SJSA1 (cell line): ENCODE measurements at places on chromosomes 2 and 18.

DNA sequence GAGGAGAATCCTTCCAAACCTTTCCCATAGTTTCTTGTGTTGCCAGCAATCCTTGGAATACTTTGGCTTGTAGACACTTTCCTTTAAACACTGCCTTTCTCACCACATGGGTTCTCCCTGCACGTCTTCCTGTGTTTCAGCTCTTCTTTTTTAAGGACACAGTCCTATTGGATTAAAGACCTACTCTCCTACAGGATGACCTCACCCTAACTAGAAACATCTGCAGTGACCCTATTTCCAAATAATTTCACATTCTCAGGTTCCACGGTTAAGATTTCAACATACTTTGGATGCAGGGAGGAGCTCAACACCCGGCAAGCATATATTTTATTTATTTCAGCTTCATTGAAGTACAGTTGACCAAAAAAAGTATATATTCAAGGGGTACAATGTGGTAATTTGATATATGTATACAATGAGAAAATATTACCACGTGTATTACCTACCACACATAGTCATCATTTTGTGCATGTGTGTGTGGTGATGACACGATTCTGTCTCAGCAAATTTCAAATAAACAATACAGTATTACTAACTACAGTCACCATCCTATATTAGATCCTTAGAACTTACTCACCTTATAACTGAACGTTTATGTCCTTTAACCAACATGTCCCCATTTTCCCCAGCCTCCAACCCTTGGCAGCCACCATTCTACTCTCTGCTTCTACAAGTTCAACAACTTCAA lies 745.0 kb downstream of the CBLN2 start:
- DNase-seq, result no peak

DNA sequence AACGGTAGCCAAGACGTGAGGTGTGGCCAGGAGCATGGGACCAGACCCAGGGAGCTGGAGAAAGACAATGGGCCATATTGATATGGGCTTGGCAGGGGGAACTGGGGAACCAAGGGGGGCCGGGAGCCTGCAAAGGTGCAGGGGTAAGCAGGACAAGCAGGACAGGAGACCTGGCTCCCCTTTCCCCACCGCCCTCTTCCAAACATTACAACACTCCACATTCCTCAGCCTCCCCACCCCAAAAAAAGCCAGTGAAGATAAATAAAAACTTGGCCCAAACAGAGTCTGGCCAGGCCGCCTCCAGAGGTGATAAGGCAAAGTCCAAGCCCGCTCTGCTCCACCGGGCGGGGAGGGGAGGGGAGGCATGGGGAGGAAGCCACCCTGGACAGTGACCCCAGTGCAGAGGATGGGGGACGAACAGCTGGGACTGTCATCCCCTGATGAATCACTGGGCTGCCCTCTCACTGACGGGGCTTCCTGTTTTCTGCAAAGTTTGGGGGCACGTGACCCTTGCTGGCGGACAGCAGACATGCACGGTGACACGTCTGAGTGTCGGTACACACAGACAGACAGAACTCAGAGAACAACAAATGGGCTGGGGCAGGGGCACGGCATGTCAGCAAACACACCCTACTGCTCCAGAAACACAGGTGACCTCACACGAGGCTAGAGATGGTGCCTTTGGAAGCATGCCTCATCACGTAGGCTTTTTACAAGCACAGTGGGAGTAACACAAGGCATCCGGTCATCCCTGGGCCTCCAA lies 100.2 kb downstream of the TNS1 start:
- peak; percentile 67 for DNase-seq

GRCh38 chr2:6924924-6925409 lies 7.8 kb downstream of the RNF144A start:
- no peak for DNase-seq

DNA sequence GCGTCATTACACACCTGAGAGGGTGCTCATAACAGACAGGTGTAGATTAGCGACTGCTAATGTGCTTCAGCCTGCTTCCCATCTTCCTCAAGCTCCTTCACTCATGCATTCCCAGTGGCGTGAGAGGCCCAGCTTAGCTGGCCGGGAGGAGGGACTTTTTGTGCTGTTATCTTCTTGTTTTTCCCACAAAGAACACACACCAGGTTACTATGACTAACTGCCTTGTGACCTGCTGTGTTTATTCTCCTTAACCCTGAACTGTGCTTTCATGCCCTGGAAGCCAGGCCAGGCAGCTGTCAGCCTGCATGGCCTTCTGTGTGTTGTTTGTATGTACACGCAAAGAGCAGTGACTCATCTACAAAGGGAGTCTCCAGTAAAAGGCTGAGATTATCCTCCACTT lies 143.8 kb downstream of the PIEZO2 start:
- peak; percentile 87 for DNase-seq

- DNase-seq, result peak; percentile 45
Observed at GRCh38 chr2:221423210-221423804, 148.8 kb downstream of the EPHA4 start.

- peak; percentile 66 for DNase-seq
Observed at GRCh38 chr2:173037245-173038120, 38.2 kb upstream of the MAP3K20 start.

- no peak for DNase-seq
Observed at GRCh38 chr2:145066151-145066661, 546.3 kb upstream of the ZEB2 start.

DNA sequence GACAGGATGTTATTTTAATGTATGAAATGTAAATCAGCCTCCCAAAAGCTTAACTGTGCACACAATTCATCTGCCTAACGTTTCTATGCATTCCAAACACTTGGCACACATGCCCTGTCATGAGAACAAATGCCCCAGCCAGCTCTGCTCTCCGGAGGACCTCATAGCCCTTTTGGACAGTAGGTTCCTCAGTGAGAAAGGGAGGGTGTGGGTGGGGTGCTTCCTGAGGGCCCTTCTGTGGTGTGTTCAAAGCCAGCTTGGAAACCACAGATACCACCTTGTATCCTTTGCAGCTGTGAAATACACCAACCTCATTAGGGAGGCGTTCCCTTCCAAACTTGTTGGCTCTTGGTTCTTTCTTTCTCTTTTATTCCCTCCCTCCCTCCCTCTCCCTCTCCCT lies 102.2 kb upstream of the ASB18 start:
- DNase-seq, result no peak

- DNase-seq, result no peak
Observed at GRCh38 chr2:181752301-181752700, 72.0 kb upstream of the NEUROD1 start.

- DNase-seq, result no peak
Observed at GRCh38 chr2:9201185-9201891, 5.3 kb upstream of the ASAP2 start.

DNA sequence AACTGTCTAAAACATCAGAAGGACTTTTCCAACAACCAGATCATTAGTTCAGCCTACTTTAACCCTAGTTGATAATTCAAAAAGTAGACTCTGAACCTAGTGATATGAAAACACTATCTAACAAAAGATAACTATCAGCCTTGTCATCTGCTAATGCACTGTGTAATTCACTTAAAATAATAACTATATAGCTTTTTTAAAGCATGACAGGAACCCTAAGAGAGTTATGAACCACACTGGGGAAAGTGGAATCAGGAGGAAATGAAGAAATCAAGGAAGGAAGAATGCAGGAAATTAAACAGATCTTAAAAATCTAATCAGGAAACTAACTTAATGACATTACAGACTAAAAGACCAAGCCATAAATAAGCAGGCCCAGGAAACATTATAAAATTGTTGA lies 9.0 kb downstream of the B4GALT6 start:
- no peak for DNase-seq

DNA sequence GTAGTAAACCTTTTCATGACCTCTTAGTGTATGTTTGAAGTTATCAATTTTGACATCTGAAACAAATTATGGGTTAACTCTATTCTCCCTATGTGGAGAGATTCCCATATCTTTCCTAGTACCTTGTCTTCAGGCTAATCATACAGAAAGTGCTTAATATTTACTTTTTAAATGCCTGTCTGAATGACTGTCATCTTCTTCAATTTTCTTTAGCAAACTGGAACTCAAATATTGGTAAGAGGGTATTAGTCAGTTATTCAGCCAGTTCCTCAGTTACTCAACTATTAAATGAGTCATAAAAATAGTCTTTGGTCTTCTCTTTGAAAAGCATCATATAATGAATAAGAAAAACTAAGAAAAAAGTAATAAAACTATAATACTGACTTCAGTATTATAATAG lies 1038.0 kb upstream of the PIK3C3 start:
- no peak for DNase-seq

DNA sequence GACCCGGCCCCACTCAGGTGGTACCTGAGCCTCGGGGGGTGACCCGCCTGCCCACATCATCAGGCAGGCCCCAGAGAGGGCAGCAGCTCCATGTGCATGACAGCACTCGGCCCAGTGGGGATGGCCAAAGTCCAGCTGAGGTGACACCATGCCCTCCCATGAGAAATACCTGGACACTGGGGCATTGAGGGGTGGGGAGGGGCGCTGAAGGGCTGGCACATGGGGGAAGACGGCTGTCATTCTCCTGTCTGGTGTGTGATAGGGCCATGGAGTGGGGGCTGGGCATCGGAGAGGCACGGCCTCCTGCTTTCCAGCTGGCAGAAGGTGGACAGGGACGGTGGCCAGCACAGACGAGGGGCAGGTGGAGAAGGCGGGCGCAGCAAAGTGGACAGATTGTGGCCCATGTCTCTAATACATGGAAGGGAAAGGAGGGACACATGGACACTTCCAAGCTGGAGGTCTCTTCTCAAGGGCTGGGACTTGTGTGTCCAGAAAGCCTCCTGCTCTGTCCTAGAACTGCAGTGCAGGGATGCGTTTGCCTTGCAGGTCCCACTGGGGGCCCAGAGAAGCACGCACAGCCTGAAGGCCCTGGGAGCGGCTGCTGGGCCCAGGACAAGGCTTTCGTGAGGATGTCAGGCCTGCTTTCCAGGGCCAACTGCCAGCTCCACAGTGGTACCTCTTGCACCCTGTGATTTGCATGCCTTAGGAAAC lies 302.2 kb downstream of the NDUFA10 start:
- DNase-seq, result peak; percentile 29

DNA sequence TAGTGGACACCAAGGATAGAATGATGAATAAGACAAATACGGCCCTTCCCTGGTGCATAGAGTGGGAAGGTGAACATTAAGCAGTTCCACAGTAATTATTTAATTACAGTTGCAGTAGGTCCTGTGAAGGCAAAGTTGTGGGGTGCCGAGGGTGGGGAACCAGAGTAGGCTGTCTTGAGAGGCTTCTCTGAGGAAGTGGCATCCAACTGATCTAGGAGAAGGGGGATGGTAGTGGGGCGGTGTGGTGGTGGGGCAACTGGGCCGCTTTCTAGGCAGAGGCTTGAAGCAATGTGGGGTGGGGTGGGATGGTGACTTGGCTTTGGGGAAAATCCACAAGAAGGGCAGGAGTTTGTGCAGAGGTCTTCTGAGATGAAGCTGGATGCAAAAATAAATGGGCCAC lies 11.7 kb downstream of the ACSL3 start:
- no peak for DNase-seq

GRCh38 chr2:234579231-234579962 lies 82.5 kb upstream of the ARL4C start:
- no peak for DNase-seq

DNA sequence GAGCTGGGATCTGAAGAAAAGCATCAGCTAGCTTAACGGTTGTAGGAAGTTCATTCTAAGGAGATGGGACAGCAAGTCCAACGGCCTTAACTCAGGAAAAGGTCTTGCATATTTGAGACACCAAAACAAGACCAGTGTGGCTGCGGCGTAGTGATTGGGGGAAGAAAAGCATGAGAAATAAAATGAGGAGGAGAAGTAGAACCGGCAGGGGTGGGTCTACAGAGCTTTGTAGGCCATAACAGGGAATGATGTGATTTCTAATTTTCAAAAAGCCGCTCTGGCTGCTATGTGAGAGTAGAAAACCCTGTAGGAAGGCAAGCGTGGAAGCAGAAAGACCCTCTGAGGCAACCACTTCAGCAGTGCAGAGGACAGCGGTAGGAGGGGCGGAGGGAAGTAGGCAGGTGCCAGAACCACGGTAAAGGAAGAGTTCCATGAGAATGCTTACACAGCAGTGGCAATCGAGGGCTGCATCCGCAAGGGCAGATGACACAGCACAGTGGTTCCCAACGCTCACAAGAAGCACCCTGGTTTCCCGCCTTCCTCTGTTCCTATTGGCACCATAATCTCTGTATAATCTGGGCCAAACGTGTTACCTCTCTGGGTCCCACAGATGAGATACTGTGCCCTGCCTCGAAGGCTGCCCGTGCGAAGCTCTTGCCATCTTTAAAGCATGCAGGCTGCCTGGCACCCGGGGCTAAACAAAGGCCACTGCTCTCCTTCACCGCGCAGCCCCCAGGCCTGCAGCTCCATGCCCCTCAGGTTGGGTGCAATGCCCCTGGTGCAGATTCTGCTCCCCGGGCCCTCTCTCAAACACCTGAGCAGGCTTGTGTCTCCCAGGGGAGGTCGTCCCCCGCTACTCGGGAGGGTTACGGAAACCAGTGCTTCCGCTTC lies 795 bp downstream of the ANKRD39 start:
- no peak for DNase-seq

- no peak for DNase-seq
Observed at GRCh38 chr2:110903548-110903947, 171.2 kb downstream of the ACOXL start.

DNA sequence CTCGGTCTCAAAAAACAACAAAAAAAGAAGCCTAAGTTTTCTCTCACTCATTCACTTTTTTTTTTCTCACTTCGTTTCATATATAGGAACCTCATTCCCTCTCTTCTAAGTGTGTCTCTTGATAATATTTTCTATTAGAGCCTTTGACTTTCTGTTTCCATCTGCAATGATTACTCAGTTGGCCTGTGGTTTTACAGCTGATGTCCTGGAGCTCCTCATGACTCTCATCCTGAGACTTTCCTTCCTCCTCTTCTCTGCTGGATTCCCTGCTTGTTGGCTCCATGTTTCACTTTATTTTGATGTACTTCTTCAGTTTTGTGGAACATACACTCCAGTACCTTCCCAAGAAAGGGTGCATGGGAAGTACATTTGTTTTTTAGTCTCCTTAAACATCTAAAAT lies 154.2 kb upstream of the GATA6 start:
- DNase-seq, result no peak

GRCh38 chr2:100018341-100019193 lies 123.8 kb downstream of the AFF3 start:
- DNase-seq, result no peak

DNA sequence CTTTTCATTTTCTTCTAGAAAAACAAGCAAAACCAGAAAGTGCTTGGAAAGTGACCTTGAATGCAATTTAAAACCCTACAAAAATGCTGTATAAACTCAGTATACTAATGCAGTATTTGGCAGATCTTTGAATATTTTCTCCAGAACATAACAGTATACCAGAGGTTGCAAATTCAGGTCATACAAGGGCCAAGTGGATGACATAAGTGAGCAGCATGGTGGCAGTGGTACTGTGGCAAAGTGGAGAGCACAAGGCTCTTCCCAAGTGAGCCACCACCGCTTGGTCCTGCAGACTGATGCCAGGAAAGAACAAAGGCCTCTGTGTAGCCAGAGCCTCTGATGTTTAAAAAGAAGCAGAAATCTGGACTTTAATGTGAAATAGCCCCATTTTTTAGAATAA lies 33.1 kb downstream of the METTL4 start:
- DNase-seq, result no peak
